ENCODE measurements at places on chromosomes 7 and 10.

DNA sequence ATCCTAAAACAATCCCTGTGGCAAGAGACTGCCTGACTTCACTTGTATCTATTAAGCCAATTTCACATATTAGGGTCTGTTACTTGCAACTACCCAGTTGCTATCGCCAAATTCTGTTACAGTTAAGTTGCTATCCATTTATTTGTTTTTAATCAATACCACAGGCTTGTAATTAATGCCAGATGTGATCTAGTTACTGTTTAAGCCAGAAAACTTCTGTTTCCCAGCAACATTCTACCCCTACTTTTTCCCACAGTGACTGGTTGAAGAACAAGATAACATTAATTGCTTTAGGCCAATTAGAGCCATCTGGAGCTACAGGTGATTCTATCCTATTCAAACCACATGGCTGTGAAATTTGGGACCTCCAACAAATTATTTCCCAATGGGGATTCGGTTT is 131.3 kb downstream of the ALOX5 start:
- peak; percentile 45 for DNase-seq

DNA sequence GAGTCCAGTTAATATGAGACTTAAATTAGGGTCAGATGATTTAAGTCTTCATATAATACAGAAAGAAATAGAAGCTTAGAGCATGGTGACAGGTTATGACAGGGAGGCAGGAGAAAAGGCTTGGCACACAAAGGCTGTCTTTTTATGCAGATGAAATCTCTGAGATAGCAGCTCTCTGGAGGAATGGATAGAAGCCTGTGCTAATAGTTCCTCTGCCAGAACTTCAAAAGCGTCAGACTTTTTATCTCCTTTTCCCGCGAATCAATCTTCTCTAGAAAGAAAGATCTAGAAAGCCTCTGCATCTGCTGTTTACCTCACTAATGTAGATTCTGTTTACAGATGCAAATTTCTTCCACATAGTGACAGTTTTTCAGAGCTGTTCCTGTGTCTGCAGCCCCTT is 1106.2 kb downstream of the XPNPEP1 start:
- no peak for DNase-seq

- no peak for DNase-seq
Observed at GRCh38 chr7:84678841-84679240, 484.3 kb upstream of the SEMA3A start.

DNA sequence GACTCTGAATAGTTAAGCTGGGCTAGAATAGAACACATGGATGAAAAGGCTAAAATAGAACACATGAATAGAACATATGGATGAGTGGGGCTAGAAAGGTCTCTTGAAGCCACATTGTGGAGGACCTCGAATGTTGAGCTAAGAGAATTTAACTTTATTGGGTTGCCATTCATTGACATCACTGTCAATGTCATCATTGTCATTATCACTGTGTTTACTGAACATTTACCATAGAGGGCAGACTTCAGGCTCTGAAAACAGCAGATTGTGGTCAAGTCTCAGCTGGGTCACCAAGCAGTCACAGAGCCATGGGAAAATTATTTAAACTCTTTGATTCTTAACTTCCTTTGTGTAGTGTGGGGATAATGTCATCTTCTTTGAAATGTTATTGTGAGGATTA is 80.4 kb downstream of the WDFY4 start:
- DNase-seq = no peak

DNA sequence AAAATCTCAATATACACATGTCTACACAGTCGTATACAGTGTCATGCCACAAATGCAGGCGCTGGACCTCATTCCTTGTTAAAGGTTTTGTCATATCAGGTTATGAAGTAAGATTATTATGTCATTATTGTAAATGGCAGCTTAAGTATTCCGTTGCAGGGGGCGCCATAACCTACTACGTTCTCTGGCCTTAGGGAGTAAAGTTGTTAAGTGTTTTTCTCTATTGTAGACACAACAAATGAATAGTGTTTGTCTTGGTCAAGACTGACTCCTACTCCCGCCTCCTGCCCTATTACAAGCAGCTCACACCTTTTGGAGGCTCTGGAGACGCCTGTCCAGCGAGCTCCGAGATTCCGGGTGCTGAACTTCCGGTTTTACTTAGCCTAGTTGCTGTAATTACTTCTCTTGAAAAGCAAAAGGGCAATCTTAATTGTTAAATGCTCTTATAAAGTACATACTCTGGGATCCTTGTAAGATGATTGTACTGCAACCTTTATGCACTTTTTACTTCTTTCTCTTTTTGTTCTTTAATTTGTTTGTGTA is 994 bp downstream of the GATAD1 start:
- DNase-seq = peak; percentile 56
